Mucosa of descending colon (tissue), 3 donors: ENCODE measurements at places on chromosomes 1 and 21.
A peak's percentile ranks its signal among the peaks of the same experiment; 100 is the strongest.

GRCh38 chr1:207829576-207829975 is 77.7 kb downstream of the CD46 start:
- no peak for DNase-seq

DNA sequence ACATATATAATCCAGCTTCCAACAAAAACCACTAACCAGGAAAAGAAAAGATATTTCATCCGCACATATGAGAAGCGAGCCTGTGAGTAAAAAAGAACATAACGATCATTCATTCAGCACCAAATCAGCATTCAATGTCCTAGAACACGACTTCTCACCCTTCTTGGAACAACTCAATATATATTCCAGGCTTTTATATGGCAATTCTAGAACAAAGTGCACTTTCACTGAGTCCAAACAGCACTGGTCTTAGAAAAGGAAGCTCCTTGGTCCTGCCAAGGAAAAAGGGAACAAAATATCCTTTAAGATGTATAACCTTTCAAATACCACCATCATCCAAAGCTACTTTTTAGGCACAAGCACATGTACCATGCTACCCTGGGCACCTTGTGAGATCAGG is 44.5 kb downstream of the RPL5 start:
- DNase-seq: no peak

DNA sequence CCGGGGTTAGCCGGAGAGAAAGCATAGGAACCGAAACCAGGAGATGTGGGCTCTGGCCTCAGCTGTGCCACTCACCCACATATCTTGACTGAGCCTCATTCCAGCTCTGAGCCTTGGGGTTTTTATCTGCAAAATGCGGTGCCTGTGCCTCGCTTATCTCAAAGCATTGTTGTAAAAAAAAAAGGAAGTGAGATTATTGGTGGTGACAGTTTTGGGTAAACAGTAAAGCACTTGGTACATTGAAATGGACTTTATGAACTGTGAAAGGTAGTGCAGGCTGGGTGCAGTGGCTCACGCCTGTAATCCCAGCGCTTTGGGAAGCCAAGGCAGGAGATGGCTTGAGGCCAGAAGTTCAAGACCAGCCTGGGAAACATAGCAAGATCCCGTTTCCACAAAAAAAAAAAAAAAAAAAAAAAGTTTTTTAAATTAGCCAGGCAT is 3.8 kb downstream of the PTAFR start:
- DNase-seq: no peak

DNA sequence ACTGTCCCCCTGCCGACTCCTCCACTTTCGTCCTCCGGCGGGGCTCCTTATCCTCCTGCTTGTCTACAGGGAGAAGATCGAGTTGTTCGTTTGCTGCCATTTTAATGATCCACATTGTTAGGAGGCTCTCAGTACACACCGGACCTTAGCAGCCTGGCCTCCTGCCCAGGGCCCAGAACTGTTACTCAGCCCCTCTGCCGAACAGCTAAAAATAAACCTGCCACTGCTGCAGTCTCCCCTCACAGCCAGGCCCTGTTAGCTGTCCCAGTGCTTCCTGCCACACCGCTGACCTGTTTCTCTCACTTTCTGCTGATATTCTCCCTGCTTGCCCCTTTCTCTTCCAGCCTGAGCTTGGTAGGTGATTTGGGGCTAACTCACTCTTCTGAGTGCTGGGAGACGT is 8.3 kb downstream of the MAPKAPK2 start:
- DNase-seq: no peak

GRCh38 chr1:223729906-223730305 is 17.6 kb downstream of the CAPN2 start:
- DNase-seq: no peak

DNA sequence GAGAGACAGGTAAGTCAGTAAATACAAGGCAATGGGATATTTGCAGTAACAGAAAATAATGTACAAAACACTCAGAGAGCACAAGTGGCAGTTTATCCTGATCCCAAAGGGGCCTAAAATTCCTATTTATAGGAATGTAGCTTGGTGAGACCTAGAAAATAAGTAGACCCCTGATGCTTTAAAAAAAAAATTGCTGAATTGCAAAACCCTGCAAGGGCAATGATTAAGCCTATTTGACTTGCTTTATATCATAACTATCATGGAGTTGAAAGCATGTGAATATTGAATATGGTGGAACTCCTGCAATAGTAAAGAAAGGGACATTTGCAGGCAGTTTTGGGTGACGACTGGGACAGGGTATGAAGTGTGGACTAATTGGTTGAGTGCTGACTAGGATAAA is 101.9 kb upstream of the C1orf21 start:
- no peak for DNase-seq

DNA sequence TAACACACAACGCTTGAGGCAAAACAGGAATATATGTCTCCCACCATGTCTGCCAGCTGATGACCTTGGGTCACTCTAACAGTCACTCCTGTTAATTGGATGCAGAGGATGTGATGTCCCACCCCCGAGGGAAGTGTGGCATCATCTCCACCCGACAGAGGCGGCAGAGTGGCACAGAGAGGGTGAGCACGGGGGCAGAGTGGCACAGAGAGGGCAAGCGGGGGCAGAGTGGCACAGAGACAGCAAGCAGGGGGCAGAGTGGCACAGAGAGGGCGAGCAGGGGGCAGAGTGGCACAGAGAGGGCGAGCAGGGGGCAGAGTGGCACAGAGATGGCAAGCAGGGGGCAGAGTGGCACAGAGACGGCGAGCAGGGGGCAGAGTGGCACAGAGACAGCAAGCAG is 44.3 kb downstream of the DISP3 start:
- no peak for DNase-seq

DNA sequence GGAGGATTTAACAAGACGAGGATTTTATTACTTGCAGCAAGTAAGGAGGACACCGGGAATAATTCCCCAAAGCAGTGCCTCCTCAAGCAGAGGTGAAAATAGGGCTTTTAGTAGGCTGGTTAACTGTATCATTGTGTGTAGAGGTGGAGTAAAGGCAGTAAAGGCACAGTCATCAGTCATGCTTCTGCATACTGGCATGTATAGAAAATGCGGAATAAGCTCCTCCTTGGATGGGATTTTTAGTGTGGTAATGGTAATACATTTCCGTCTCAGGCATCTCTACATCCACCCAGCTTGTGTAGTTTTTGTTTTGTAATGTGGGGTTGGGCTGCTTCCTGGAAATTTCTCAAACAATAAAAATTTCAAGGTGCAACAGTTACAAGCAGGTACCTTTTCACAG is 27.4 kb upstream of the GPR25 start:
- no peak for DNase-seq

DNA sequence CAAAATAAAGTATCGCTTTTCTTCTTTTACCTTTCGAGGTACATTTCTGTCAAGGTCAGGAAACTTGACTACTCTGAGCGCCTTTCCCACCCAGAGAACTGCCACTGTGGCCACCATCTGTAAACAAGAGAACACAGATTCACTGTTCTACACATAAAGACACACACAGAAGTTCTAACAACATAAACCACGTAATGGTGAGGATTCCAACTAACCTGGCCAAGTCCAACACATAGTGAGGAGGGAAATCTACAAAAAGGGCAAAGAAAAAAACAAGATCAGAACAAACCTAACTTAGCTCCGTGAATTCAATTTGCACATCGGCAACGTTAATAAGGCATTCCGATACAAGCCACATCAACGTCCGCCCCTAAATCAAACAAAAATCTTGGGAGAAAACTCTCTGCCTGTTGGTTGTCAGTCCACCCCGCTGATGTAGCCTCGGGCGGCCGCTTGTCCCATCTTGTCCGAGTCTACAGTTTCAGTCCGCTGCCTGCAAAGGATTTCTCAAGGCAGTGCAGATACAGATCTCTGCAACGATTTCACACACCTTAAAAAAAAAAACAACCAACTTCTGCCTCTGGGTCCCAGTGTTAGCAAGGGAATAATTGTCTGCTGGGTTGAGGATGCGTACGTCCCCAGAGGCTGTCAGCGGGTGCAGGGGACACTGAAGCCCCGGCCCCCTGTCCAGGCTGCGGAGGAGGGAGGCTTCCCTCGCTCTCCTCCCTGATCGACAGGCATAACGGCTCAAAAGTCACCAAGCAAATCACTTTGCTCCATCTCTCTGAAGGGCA is 1.0 kb downstream of the SLC35D1 start:
- DNase-seq: peak; percentile 50

- no peak for DNase-seq
Observed at GRCh38 chr1:115794976-115795639, 26.6 kb upstream of the CASQ2 start.

DNA sequence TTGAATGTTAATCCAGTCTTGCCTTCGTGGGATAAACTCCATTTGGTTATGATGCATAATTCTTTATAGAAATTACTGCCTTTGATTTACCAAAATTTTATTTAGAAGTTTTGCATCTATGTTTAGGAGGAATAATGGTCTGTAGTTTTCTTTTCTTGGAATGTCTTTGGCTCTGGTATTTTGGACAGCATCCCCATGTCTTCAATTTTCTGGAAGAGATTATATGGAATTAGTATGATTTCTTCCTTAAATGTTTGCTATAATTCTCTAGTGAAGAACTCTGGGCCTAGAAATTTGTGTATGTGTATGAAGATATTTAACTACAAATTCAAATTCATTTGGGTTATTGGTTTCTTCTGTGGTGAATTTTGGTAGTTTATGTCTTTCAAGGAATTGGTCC is 92.7 kb downstream of the SNX7 start:
- DNase-seq: no peak

- no peak for DNase-seq
Observed at GRCh38 chr1:218424502-218424901, 79.4 kb downstream of the TGFB2 start.

DNA sequence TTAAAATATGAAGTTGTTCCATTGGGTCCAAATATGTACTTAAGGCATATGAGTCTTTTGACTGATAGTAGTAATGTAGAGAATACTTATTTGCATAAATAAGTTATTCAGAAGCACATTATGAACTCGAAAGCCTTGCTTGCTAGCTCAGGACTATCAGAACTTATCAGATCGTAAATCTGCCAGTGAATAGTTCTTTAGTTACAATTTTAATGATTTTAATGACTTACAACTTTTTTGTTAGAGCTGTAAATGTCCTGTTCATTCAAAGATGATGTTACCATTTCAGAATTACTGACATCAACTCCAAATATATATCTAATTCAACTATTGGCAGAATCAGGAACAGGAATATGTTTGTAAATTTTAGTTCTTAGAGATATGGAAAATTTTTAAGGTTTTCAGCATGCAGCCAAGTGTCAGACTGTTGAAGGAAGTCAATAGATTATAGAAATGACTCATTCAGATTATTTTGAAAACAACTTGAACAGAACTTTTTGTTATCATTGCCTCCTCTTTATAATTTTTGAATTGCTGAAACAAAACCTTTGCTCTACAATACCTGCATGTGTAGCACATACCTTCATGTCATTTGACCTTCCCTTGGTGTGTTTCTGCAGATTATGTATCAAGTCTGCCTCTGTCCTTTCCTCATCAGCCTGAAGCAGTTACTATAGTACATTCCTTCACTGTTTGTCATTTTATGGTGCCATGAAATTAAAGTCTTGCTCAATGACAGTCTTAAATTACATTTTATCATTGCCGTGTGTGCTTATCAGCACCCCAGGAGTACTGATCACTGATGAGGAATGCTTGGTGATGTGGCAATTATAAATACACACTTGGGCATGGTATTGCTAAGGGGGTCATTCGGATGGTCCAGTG is 44.9 kb downstream of the LRRC8D start:
- no peak for DNase-seq

DNA sequence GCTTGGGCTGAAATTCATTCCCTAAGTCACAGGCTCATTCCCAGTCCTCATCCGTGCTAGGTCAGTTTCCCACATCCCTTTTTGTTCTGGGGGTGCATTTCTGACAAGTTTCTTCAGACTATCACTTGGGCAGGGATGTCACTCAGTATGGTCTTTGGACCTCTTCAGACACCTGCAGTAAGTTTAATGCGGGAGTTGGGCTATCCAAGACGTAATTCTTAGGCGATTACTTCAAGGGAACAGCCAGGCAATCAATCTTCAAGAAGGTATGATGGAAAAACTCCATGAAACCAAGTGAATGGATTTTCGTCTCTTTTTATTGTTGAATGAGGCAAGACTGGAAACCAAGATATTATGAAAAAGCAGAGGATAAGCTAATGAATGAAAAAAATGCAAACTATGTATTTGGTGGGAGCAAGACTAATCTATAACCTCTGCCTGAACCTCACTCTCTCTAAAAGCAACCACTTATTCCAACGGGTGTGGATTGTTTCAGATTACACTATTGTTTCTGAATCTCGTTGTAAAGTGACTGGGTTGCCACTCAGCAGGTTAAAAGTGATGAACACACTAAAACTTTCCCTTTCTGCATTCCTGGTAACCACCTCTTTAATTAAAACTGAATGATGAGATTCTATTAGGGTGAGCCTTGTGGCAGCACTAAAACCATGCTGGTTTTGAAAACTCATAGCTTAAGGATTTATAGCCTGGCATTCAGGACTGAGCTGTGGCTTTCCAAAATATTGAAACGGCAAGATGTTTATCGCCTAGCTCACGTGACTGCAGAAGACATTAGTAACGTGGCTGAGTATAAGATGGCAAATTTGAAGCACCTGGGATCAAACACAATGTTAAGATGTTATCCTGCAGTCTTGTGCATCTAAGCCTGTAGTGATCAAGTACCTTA is 1.1 kb downstream of the RASAL2 start:
- no peak for DNase-seq

DNA sequence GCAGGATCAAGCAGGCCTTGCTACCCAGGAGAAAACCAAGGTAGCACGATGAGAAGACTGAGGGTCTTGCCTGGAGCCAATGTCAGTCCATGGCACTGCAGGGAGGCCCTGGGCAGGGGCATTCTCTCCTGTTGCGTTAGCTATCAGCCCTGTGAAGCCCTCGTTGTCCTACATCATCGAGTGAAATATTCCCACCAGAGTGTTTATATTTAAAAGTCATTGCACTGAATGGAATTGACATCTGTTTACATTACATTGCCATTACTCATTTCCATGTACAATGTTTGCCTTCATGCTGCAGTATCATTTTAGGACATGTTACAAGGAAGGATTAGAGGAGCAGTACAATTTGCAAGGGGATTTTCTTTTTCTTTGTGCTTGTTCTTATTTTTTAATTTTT is 243.9 kb downstream of the KAZN start:
- DNase-seq: no peak

- no peak for DNase-seq
Observed at GRCh38 chr1:97332716-97333115, 588.1 kb downstream of the DPYD start.

GRCh38 chr1:41861535-41862383 is 57.0 kb downstream of the HIVEP3 start:
- no peak for DNase-seq

- DNase-seq: no peak
Observed at GRCh38 chr1:226363801-226364513, 43.9 kb downstream of the PARP1 start.

DNA sequence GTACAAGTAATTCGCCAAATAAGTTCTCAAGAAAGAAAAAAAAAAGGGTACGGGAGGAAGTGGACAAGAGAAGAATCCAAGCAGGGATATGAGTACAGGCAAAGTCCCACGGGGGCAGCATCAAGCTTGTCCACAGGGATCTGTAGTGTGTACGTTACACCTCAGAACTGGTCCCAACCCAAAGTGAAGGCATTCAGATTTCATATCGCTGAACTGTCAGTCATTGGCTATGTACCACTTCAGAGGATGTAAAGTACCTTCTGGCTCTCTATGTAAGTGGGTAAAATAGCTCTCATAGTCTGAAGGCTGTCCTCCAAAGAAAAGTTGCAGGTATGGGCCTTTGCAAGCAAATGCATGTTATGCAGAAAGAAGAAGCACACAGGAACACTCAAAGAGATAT is 8.1 kb upstream of the CLCA4 start:
- DNase-seq: no peak
